ENCODE measurements at places on chromosomes 2 and 18.

- no peak for DNase-seq
These were observed 406.9 kb downstream of the LNPK start for GRCh38 chr2:175595139-175595538.

DNA sequence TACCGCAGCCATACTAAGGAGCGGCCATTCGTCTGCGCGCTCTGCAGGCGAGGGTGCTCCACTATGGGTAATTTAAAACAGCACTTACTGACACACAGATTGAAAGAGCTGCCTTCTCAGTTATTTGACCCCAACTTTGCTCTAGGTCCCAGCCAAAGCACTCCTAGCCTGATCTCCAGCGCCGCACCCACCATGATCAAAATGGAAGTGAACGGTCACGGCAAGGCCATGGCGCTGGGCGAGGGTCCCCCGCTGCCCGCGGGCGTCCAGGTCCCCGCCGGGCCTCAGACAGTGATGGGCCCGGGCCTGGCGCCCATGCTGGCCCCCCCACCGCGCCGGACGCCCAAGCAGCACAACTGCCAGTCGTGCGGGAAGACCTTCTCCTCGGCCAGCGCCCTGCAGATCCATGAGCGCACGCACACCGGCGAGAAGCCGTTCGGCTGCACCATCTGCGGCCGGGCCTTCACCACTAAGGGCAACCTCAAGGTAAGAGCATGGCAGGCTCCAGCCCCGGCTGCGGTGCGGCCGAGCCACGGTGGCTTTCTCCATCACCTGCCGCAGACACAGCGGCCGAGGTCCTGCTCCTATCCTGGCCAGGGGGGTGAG lies 15.5 kb downstream of the SALL3 start:
- DNase-seq: no peak

GRCh38 chr2:192016265-192016664 lies 169.4 kb upstream of the CAVIN2 start:
- DNase-seq: no peak

GRCh38 chr2:170088776-170089175 lies 89.2 kb upstream of the MYO3B start:
- no peak for DNase-seq

GRCh38 chr18:5391409-5391808 lies 95.9 kb upstream of the ZBTB14 start:
- no peak for DNase-seq

GRCh38 chr2:219252570-219252899 lies 508 bp upstream of the TUBA4B start:
- no peak for DNase-seq

GRCh38 chr2:105056245-105056644 lies 18.4 kb downstream of the MRPS9 start:
- no peak for DNase-seq

DNA sequence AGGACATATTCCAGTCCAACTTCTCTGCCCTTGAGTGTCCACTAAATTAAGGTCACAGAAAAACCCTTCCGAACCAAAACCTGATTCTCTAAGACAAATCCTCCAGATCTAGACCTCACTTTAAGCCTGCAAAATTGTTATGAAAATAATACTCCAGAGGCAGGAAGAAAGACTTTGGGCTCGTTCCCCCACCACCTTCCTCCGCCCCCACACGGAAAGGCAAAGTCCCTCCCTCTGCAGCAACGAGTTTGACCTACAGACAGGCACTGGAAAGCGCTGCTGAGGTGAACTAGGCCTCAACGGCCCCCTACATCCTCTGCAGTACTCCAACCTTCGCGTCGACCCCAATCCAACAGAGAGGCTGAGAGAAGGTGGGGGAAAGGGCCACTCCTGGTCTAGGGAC lies 808 bp downstream of the ATP5MC3 start:
- DNase-seq: no peak

DNA sequence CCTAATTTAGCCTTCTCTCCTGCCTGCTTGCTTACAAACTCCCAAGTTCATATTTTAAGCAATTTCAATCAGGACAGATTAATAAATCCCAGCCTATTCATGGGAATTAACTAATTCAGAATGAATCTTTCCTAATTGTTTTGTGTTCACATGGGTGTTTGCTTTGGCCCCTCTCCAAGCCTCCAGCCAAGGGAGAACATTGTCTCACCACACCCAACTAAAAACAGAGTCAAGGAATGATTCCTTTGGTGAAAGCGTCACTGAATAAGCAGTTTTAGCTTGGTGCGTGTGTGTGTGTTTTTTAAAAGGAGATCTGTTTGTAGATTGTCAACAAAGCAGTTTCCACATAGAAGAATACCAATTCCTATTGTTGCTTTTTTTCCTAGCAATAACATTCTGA lies 43.0 kb upstream of the DSG1 start:
- no peak for DNase-seq

DNA sequence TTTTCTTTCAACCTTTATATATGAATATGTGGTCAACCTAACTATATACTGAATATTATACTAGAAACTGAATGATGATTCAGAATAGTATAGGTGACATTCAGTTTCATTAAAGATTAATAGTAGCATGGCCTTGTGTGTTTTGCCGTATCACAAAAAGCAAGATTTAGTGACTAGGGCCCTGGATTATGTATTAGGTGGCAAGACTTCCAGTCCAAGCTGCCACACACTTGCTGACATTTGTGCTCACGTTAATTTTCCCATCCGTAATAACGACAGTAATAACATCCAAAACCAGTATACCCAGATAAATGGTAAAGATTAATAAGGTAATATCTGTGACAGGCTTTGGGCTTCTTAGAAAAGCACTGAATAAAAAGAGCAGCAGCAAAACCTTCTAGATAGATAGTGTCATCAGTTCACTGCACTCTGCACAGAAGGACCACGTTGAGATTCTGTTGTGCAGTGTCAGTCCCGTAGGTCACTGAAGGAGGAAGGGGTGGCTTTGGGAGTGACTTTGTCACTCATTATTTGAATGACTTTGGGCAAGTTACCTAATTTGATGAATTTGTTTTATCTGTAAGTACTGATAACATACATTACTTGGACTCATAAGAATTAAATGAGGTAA lies 451.7 kb downstream of the PTPRM start:
- DNase-seq: no peak

- no peak for DNase-seq
These were observed at the start of gene SH3YL1 for GRCh38 chr2:263774-264492. Gene SH3YL1, minus strand, starts transcription at chr2:264032. Its CDS starts 48 bp downstream, at chr2:263984.
